ENCODE measurements at places on chromosomes 4 and X.
A peak's percentile ranks its signal among the peaks of the same experiment; 100 is the strongest.

- no peak for DNase-seq
Observed at GRCh38 chr4:159341522-159341921, 238.6 kb downstream of the RAPGEF2 start.

DNA sequence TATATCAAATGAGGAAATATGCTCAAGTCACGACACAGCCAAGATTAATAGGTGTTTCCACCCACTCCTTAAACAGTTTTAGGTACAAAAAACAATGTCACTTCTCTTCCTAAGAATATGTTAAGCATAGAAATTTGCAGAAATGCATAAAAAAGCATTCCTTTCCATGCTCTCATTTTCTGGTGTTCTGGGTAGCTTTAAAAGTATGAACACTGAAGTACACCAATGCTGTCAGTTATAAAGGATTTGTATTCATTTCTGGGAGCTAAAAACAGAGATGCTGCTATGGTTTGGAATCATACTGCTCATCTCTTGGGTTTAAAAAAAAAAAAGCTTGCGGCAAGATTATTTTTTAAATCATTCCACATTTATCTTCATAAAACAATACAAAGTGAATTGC, 20.8 kb downstream of the SH3RF1 start:
- no peak for DNase-seq

DNA sequence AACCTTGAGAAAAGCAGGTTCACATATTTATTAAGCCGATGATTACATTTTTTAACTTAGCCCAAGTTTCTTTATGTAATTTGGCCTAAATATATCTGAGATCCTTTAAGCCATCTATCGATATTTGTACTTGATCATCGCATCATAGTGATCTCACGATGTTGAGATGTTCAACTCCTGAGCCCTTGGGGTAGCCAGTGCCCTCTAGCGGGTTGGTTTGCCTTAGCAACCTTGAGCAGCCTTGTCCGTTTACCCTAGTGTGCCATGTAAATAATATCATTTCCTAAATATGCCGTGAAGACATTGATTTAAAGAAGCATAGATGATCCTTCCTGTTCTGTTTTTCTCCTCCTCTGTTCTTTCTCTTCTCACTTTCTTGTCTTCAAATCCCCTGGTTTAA, 432.2 kb downstream of the RPA4 start:
- DNase-seq: no peak

DNA sequence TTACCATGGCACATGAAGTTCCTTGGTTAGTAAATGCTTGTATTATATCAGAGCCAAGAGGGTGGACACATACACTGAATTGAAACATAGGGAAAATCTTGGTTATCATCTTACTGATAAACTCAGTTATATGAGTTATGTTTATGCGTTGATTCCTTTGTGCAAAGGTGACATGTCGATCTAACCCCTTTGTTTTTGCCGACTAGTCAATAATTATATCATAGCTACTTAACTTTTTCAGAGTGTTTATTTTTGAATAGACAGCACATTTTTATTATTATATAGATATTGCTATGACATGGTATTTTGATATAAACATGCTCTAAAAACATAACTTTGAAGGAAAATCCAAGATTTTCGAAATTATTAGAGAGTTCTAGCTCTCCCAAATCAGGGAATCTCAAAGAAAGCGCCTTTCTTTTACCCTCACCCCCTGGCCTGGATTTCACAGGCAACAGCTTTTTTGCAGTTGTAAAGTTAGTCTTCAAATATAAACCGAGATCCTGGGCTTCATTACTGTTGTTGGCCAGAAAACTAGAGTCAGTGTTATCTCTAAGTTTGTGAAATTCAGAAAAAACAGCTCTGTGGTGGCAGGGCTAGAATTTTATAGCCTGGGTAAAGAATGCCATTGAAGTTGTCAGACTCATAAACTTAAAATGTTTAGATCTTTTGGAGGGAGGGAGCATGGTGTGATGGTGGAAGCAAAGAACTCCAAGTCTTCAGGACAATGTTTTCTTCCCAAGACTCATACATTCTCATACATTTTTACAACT, 45.8 kb upstream of the PITX2 start:
- DNase-seq: no peak

- DNase-seq: no peak
Observed at GRCh38 chr4:106587558-106587957, 219.0 kb upstream of the GIMD1 start.

- DNase-seq: no peak
Observed at GRCh38 chr4:91031761-91032160, 904.6 kb downstream of the CCSER1 start.

DNA sequence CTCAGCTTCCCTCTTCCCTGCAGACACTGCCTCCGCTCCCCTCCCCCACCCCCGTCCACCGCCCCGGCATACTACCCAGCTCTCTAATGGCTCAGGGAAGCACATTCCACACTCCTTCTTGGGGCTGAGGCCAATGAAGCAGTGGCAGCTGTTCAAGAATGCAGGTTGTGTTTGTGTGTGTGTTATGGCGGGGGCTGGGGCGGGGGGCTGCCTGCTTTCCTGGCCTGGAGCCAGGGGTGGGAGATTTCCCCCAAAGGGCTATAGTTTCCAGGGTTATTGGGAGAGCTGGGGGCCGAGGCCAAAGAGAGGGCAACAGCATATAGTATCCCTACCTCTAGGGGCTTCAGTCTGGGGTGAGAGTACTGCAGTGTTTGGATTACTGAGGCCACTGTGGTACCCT, 149.4 kb downstream of the EFNB1 start:
- DNase-seq: no peak

- DNase-seq: no peak
Observed at GRCh38 chr4:110231869-110232268, 33.5 kb upstream of the ELOVL6 start.

- no peak for DNase-seq
Observed at GRCh38 chr4:47075919-47076318, 44.6 kb downstream of the GABRB1 start.

DNA sequence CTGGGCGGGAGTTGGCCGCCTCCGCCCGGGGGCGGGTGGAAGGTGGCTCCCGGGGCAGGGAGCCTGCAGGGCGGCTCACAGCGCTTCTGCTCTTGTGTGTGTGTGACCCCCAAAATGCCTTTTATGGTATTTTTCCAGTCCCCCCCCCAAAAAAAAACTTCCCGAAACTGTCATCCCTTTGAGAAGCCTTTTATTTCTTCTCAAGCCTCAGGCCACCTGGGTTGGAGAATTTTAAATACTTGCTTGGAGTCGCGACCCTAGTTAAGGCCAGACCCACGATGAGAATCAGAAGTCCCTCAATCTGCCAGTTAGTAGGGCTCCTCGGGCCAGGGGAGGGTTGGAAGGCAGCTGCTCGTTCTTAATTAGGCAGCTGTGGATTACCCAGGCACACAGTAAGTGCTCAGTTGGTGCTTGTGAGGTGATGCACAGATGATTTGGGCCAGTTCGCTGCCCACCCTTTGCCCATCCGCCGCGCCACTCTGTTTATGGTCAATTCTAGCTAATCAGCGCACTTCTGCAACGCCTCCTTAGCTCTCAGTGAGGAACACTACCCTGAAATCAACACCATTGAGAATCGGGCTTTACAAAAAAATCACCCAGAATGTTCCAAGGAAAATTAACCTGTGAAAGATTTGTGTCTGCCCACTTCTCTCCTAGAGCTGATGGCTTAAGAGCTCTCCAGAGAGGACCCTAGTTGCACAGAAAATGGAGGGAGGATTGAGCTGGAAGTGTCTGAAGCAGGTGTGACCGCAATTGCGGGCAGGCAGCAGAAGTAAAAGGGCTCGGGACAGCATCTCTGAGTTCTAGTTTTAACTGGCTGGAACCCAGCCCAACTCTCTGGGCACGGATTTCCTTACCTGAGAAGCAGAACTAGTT, 648 bp upstream of the SCD5 start:
- DNase-seq: no peak

DNA sequence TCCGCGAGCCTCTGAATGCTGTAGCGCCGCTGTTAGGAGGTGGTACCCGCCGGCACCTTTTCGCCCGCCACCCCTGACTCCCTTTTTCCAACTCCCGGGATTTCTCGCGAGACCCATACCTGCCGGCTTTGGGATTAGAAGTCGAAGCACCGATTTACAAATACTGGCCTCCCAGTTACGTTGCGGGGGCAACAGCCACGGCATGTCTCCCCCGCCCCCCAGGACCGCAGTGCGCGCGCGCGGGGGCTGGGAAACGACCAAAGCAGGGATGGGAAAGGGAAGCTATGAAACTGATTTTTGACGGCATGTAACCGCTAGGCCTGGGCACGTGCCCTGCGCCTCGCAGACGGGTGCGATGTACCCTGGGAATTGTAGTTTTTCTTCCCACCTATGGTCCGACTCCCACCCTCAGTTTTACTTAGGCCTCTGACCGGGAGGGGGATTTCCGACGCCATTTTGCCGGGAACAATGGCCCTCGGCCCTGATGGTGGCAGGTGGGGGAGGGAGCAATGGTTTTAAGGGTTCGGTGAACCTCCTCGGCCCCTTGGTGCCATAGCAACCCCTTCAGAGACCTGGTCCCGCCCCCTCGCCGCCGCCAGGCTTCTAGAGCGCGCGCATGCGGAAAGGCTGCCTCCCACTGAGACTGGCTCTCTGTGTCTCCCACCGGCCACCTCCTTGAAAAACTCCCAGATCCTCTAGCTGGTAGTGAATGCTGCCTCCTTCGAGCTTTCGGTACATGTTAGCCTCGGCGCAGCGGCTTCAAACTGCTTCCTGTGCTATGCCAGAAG, 772 bp upstream of the WNK3 start:
- DNase-seq: peak; percentile 14
